ENCODE measurements at places on chromosomes 5 and 9.
A peak's percentile ranks its signal among the peaks of the same experiment; 100 is the strongest.

DNA sequence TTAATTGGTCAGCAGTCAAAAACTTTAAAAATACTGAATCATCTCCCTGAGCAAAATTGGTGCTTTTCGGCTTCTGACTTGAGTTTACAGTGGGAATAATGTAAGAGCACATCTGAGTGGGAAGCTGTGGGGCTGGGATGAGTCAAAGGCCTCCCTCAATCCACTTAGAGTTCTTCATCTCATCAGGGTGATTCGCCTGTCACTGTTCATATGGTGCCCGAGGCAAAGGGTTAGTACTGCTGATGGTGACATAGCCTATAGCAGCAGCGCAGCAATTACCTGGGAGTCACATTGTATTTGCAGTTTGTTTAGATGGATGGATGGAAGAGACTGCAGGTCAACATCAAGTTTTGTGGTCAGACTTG, 113.8 kb upstream of the ZNF608 start:
- DNase-seq = no peak

GRCh38 chr5:51188001-51188591, 195.2 kb upstream of the ISL1 start:
- peak; percentile 56 for DNase-seq

- no peak for DNase-seq
Measured at GRCh38 chr5:54531546-54531945, 14.0 kb downstream of the SNX18 start.

DNA sequence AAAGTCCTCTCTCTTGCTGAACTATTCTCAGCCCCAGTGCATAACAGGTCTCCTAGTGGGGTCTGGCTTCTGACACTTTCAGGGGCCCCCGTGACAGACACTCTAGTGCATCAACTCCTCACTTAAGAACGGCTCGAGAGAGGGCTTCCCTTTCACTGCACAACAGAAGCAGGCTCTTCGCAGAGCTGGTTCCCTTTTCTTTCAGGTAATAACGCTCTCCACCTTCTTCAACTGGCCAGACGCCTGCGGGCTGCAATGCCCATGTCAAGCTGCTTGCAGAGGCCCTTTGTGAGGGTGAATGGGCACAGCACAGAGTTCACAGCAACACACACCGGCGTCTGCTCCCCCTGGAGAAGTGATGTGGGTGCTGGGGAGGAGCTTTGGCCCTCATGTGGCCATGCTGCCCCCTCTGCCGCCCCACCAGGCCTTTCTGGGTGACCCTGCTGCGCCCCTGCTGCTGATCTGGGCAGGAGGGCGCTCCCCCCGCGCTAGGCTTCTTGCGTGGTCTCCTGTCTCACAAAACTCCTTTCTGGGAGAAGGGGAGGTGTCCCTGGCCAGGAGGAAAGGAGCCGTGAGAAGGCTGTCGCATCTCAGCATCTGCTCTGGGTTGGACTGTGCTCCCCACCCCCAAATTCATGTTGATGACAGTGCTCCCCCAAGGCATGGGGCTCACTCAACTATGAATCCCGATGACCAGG, 2.4 kb downstream of the MRPL36 start:
- DNase-seq = no peak

DNA sequence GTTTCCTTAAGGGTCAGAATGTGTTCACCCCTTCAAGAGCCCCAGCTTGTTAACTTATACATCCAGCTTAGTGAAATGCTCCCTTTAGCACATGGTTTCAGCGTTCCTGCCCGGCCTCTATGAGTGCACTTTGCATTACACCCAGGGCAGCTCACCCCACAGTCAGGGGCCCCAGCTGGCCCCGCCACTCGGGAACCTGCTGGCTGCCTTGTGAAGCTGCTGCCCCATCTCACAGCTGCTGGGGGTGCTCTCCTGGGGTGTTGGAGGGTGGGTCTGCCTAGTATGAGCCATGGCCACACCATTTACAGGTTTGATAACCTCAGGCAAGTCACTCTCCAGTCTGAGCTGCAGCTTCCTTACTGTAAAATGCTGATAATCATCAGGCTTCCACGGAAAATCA, 32.2 kb downstream of the HRH2 start:
- no peak for DNase-seq

GRCh38 chr9:20398536-20399338, 223.6 kb downstream of the MLLT3 start:
- no peak for DNase-seq

All from GM23338 (cell line).